Fibroblast of the aortic adventitia (primary cell): ENCODE measurements at places on chromosomes 16 and 17.

- DNase-seq = no peak
Measured at GRCh38 chr17:66834919-66835454, at the start of gene CACNG5. Gene CACNG5 (plus strand): TSS chr17:66835117. CDS start chr17:66877333, 42,216 bp downstream.

- no peak for DNase-seq
Measured at GRCh38 chr17:34246881-34247280, 8.2 kb upstream of the CCL2 start.

GRCh38 chr16:67999985-68000384 lies 701 bp upstream of the DPEP2 start:
- no peak for DNase-seq

- DNase-seq = peak; percentile 36
Measured at GRCh38 chr16:53071748-53072301, 17.0 kb downstream of the CHD9 start.

GRCh38 chr17:7440834-7441195 lies 1.5 kb downstream of the FGF11 start:
- DNase-seq = peak; percentile 22

GRCh38 chr16:51166091-51166490 lies 15.0 kb upstream of the SALL1 start:
- DNase-seq = no peak

DNA sequence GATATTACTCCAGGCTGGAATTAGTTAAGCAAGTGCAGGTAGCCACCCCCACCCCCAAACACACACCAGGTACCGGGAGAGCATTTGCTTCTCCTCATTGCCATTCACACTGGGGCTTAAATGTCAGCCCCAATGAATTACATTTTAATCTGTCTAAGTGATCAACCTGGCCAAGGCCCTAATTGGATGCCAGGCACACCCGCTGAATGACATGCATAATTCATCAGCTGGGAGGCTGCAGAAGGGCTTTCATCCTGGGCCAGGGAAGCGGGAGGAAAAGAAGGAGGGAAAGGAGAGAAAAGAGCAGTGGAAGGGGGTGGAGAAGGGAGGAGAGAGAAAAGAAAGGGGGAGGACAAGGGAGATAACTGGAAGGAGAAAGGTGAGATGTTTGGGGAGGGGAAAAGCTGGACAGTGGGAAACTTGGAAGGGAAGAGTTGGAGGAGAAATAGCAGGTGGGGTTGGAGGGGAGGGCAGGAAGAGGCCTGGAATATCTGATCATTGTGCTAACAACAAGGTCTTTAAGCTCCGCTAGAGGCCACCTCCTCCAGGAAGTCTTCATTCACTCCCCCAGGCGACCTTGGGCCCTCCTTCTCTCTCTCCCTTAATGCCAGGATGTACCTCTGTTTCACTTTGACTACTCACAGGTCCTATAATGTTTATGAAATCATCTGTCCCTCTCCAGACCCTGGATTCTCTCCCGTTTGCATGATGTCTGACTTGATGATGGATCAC lies 40.1 kb upstream of the CES5A start:
- DNase-seq = no peak

DNA sequence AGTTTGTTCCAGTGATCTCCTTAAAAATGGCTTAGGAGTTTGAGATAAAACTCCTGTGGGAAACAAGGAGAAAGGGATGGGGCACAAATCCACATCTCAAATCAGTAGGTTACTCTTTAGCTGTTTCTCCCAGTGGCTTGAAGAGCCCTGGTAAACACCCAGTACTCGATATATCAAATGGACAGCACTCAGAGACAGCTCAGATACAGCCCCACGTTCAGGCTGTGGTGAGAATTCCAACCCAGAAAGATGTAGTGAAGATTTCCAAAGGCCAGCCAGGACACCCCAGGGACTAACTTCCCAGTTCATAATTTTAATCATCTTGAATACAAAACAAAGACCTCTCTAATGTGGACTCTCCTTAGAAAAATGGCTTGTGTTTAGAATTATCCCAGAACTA lies 6.4 kb upstream of the VEZF1 start:
- DNase-seq = no peak

GRCh38 chr17:10558049-10558448 lies 8.6 kb upstream of the MYH2 start:
- DNase-seq = no peak

- no peak for DNase-seq
Measured at GRCh38 chr16:2475413-2476344, 752 bp downstream of the TBC1D24 start.

- DNase-seq = no peak
Measured at GRCh38 chr17:14827396-14827919, 437.7 kb downstream of the PMP22 start.

DNA sequence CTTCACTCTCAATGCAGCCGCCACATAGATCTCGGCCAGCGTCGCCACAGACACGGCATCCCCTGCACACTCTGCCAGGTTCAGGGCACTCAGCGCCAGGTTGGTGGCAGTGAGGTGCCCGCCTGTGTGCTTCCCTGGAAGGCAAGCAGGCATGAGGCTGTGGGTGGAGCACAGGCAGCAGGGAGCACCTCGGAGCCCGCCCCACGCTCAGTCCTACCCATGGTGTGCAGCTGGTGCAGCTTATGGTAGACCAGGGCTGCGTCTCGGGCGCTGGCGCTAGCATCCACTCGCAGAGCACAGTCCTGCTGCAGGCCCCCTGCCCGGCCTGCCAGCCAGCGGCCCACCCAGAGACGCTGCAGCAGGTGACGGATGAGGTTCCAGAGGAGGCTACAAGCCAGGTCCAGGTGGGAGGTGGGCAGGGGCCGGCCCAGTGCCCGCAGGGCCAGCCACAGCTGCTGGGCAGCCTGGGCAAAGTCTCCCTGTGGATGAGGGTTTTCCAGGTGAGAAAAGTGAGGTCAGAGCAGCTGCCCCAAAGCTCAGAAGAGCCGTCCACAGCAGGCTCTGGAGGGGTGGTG lies 20.5 kb downstream of the SREBF1 start:
- DNase-seq = no peak

- DNase-seq = peak; percentile 26
Measured at GRCh38 chr17:55383771-55384642, 37.6 kb downstream of the MMD start.

DNA sequence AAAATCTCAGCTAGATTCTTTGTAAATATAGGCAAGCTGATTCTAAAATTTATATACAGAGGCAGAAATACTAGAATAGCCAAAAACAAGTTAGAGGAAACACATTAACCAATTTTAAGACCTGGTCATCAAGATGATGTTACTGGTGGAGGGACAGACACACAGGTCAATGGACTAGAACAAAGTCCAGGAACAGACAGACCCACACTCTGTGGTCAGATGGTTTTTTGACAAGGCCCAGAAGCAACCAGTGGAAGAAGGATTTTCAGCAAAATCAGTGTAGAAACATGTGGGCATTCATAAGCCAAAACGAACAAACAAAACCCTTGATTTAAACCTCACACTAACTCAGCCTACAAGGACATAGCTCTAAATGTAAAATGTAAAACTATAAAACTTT lies 99.7 kb upstream of the METRNL start:
- no peak for DNase-seq

GRCh38 chr16:52399116-52399515 lies 147.8 kb downstream of the TOX3 start:
- DNase-seq = no peak

DNA sequence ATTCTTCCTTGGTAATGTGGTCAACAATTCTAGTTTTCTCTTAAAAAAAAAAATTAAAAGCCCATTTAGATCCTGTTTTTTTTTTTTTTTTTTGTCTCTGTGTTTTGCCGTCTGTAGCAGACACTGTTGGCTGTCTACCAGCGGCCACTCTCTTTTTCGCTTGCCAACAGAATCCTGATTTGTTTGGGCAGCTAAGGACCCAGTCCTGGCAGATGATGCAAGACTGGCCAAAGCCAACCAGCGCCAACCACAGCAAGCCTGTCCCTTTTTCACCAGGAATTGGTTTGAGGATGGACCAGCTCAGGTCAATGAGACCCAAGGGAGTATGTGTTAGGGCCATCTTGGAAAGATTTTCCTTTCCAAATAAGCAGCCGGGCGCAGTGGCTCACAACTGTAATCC lies 28.2 kb downstream of the ST3GAL2 start:
- DNase-seq = no peak

- no peak for DNase-seq
Measured at GRCh38 chr16:57862698-57863433, 60.6 kb upstream of the KIFC3 start.

GRCh38 chr17:69763503-69763902 lies 311.5 kb upstream of the KCNJ16 start:
- DNase-seq = peak; percentile 37

- peak; percentile 32 for DNase-seq
Measured at GRCh38 chr16:8878523-8878911, 3.6 kb upstream of the LITAFD start.

- DNase-seq = no peak
Measured at GRCh38 chr17:17462048-17462824, 14.6 kb upstream of the MED9 start.

GRCh38 chr16:10897134-10897533 lies 20.1 kb downstream of the CIITA start:
- no peak for DNase-seq

GRCh38 chr16:84603140-84603816 lies 14.6 kb downstream of the COTL1 start:
- peak; percentile 98 for DNase-seq

DNA sequence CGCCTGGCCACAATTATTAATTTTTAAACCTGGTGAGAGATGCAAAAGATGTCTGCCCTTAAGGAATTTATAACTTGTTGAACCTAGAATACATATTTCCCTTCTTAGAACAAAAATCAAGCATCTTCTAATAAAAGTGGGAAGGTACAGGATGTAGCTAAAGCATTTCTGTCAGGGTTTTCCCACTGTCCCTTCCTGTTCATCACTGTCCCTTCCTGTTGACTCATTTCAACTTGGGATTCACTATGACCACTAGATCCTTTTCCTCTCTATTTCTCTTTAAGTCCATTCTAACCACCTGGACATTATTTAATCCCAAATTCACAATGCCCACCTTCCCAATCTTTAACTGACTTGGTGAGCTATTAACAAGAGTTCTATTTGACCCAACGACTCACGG lies 33.9 kb upstream of the CDRT4 start:
- no peak for DNase-seq

GRCh38 chr17:48074322-48075081 lies 26.3 kb downstream of the NFE2L1 start:
- peak; percentile 91 for DNase-seq

- DNase-seq = peak; percentile 100
Measured at GRCh38 chr17:6752068-6752909, 3.6 kb upstream of the XAF1 start.

GRCh38 chr16:58628845-58629732 lies 537 bp downstream of the CNOT1 start:
- peak; percentile 10 for DNase-seq

DNA sequence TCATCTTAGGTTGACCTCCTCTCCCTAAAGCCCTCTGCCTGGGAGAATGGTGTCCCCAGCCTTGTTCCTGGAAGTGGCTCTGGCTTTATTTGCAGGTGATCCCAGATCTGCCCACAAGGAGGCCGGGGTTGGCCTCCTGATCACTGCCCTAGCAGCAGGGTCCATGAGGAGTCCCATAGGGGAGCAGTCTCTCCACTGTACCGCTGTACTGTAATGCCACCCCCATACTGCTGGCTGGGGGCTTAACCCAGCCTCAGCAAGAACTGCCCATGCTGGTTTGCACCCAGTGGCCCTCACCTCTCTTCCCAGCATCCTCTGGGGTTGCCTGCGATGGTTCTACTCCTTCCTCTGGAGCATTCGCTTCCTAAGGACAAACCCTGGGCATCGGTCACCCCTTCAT lies 39.1 kb downstream of the PSME3IP1 start:
- no peak for DNase-seq

DNA sequence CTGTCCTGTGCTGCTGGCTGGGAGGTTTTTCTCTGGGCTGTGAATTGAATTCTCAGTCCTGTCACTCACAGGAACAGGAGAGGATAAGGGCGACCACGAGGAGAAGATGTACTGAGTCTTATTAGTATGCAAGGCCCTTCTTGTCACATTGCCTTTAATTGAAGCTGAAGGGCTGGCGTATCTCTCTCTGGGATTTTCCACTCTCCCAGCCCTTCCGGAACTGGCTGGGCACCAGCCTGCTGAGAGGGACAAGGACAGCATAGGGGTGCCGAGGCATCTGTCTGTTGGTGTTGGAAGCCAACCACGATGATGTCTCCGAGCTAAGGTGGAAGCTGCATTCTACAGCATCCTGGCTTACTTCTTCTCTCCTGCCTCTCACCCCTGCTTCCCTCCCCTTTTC lies 33.2 kb downstream of the GPRC5B start:
- DNase-seq = no peak

- no peak for DNase-seq
Measured at GRCh38 chr16:26453215-26453614, 613.5 kb upstream of the C16orf82 start.

DNA sequence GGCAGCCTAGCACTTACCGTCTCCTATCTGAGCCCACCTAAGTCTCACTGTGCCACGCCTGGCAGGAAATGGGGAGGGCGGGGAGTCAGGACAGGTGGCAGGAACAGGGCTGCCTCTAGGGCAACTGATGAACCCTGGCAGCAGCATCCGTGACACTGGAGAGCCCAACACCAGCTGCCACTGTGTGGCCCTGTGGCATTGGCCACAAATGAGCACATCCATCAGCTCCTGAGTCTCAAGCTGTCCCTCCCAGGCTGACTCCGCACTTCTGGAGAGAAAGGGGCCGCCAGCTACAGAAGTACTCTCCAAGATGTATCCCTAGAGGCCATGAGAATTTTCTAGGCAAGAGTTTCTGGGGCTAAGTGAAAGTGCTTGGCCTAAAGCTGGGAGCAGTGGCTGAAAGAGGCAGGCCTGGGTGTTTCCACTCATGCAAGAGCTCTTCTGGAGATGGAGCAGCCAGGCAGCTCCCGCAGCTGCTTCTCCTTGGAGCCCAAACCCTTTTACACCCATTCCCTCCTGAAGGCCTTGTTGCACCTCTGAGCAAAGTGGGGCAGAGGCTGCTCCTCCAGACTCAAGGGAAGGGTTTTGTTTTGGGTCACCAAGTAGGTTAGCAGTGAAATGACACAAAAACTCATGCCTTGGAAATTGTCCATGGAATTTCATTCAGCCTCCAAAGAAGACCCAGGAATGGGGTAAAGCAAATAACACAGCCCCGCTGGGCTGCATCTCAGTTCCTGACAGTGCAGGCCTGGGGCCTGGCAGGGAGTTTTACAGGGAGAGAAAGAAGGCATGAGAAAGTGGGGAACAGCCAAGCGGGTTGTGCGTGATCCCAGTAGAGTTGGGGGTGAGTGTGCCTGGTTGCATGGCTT lies 25.8 kb downstream of the PEMT start:
- DNase-seq = peak; percentile 69

- DNase-seq = no peak
Measured at GRCh38 chr17:38568845-38569510, 36.8 kb downstream of the SRCIN1 start.

DNA sequence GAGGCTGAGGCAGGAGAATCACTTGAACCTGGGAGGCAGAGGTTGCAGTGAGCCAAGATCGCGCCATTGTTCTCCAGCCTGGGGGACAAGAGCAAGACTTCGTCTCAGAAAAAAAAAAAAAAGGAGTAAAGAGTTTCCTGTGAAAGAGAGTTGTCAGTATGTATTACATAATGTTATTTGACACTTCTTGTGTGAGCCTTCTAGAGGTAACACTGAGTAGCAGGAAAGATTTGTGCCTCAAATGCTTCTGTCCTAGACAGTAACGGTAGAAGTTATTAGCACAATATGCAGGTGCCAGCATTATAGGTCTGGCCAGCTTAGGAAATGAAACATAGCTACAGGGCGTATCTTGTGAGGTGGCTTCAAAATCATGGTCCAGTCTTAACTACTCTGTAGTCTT lies 6.2 kb downstream of the RPS6KB1 start:
- peak; percentile 69 for DNase-seq
